ENCODE measurements at places on chromosomes 7 and 10.

- DNase-seq, result no peak
Measured at GRCh38 chr10:126565441-126565840, 105.1 kb downstream of the C10orf90 start.

GRCh38 chr10:71326464-71326881 lies 7.4 kb downstream of the SLC29A3 start:
- DNase-seq, result peak; percentile 85

DNA sequence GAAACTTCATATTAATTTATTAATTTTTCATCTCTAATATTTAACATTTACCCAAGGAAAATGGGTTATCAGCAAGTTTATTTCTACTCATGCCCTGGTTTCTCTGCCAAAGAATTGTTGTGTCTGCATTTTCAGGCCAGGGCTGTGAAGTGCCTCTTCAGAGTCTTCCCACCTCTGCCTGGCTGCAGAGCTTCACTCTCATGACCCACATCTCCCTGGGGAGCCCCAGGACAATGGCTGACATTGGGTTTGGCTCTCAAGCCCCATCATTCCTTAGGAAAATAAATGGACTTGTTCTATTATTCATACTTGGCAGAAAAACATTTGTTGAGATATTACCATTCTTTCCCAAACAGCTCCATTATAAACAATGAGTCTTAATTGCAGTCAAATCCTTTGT lies 30.3 kb downstream of the CACNA2D1 start:
- DNase-seq, result no peak

DNA sequence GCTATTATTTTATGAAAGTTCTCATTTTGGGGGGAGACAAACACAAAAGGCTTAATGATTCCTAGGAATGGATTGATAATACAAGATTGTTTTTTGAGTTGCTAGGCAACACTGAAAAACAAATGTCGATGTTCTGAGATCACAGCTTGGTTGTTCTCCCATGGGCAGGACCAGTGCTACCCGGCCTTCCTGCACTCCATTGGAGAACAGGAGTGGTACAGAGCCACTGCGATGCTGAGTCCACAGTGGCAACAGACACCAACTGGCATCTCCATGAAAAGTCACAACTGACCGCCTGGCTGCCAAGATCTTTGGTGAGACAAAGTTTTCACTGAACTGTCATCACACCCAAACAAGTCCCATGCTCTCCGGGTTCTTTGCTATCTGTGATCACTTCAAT lies 68.9 kb upstream of the NMT2 start:
- no peak for DNase-seq

- DNase-seq, result peak; percentile 27
Measured at GRCh38 chr7:6636741-6637543, at the start of gene ZNF316. Gene ZNF316, plus strand, starts transcription at chr7:6637318. Its CDS starts 5,092 bp downstream, at chr7:6642410.
